ENCODE measurements at places on chromosomes 7 and 10.

- no peak for DNase-seq
Observed at GRCh38 chr10:77970869-77971803, 44.6 kb upstream of the DLG5 start.

- DNase-seq: no peak
Observed at GRCh38 chr10:112666094-112666493, 219.1 kb downstream of the VTI1A start.

GRCh38 chr7:153072806-153073205, 313.3 kb downstream of the ACTR3B start:
- no peak for DNase-seq

DNA sequence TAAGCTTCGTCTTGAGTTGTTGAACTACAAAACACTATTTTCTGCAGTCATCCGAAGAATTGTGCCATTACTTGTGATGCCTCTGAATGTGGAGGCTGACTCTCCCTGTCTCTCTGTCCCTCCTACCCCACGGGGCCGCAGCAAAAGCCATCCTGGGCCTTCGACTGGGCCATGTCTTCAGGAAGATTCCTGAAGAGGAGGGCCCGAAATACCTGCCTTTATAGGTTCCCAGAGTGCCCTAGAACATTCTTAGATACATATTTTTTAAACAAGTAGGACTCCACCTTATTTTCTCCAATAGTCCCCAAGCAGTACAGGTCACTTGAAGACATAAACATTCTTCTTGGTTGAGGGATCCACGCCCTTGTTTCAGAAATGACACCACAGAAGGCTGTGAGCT, 8.1 kb downstream of the IGFBP3 start:
- no peak for DNase-seq

- no peak for DNase-seq
Observed at GRCh38 chr10:72692994-72693781, 1.2 kb downstream of the MCU start.

GRCh38 chr10:12797471-12798262, 203.8 kb downstream of the CCDC3 start:
- DNase-seq: no peak

GRCh38 chr10:126090911-126091728, 194.8 kb downstream of the FANK1 start:
- DNase-seq: no peak

DNA sequence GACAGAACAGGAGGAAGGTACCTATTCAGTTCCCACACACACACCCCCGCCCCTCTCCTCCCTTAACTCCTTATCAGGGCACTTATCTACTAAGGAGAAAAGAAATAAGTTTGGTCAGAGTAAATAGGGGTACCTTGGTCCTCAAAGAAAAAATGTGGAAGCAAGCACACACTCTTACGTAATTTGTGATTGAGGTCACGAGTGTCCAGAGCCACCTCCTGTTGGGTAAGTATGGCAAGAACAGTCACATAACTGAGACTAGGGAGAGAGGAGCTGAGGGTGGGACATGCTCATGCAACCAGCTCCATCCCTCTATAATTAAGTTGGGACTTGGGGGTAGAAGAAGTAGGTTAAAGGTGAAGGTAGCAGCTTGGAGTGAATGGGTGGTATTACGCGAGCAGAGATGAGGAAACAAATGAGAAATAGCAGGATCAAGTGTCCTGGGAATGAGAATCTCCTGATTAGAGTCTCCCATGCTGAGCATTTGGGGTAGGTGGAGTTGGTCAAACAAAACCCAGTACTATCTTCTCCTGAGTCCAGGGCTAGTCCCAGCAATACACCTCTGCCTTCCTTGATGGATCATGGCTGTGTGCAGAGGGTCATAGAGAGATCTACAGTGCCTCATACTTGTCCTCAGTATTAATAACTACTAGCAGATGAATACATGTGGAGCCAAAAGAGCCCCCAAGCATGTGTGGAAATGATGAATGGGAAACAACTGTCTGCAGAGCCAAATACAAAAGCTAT, 77.1 kb downstream of the GSAP start:
- DNase-seq: no peak

GRCh38 chr10:113379091-113379490, 173.8 kb upstream of the HABP2 start:
- DNase-seq: no peak

GRCh38 chr10:78045856-78046255, 12.2 kb downstream of the RPS24 start:
- no peak for DNase-seq

GRCh38 chr10:110923856-110924493, 4.6 kb downstream of the SHOC2 start:
- DNase-seq: no peak

DNA sequence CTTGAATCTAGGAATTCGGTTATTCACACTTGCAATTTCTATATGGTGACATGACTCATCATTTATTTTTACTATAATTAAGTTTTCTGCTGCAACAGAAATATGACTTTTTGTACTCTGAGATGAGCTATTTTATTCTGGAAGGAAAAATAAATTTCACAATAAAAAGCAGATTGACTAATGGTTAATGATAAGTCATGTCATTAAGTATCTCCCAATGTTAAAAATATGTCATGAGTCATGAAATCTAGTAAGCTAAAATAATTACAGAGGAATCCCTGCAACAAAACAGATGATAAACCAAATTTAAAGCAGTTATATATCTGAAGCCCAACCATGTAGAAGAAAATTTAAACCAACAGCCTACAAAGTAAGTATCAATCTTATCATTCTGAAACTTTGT, 149.2 kb downstream of the CACNA2D1 start:
- no peak for DNase-seq

- DNase-seq: no peak
Observed at GRCh38 chr7:130918129-130919052, 184.4 kb upstream of the KLF14 start.

DNA sequence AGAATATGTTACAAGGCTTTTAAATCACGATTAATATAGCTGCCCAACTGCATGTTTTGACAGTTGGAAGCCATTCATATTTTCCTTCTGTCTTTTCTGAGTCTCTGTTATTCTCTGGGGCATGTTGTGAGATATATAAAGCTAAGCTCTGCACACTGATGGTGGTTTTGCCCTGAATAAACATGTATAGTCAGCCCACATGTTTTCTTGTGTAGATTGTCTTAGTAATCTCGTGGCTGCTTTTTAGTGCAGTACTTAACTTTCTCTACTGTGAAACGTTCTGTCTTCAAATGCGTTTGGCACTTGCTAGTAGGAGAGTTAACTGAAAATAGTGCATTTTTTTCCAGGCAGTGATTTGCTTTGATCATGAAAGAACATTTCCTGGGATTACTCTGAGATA, 268.5 kb downstream of the DNAJB9 start:
- DNase-seq: no peak

DNA sequence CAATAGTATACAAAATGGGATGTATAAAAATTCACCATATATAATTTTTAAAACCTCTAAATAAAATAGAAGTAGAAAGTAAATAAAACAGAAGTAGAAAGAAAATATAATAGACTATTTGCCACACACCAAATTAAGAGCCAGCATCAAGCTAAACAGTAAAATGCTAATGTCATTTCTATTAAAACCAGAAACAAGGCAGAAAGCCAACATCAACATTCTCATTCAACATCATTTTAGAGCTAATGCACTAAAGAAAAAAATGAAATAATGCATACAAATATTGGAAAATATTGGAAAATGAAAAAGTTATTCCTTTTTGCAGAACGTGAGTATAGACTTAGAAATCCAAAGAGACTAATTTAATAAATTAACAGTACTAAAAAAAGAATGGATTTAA, 23.4 kb upstream of the RELN start:
- DNase-seq: no peak

GRCh38 chr10:10320956-10321355, 696.7 kb upstream of the CELF2 start:
- DNase-seq: no peak

DNA sequence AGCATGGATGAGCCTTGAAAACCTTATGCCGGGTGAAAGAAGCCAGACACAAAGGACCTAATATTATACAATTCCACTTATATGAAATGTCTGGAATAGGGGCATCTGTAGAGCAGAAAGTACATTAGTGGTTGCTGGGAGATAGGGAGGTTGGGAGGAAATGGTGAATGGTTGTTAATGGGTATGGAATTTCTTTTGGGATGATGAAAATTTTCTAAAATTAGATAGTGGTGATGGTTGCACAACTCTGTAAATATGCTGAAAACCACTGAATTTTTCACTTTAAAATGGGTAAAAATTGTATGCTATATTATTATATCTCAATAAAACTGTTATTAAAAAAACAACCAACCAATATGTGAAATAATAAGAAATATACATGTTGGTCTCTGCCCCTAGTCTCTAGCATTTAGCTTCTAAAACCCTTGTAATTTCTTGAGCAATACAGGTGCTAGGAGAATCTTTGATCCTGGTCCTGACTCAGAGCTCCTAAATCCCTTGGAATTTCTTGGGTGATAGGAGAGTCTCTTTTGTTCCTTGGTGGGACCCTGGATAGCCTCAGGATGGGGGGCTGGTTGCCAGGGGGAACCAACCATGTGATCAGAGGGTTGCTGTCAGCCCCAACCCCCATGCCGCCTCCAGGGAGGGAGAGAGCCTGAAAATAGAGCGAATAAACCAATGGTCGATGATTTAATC, 64.0 kb downstream of the TACR2 start:
- no peak for DNase-seq

GRCh38 chr10:131812736-131813604, 87.8 kb upstream of the PPP2R2D start:
- DNase-seq: peak; percentile 56

- DNase-seq: no peak
Observed at GRCh38 chr10:112913661-112914287, 36.3 kb upstream of the TCF7L2 start.

DNA sequence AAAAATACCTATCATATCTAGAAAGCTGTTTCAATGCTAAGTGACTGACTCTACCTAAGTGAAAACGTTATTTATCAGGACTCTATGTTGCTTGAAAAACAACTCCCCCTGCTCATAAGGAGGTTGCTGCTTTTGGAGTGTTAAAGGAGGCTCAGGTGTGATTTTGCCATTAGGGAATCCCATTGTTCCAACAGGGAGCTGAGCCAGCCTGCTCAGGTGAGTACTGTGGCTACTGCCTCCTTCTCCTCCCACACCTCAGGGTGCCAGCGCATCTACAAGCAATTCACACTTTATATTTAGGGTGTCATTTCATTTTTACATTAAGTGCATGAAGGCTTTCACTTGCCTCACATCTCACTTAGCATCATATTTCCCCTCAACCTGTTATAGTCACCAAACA, 84.7 kb downstream of the SEM1 start:
- DNase-seq: no peak

DNA sequence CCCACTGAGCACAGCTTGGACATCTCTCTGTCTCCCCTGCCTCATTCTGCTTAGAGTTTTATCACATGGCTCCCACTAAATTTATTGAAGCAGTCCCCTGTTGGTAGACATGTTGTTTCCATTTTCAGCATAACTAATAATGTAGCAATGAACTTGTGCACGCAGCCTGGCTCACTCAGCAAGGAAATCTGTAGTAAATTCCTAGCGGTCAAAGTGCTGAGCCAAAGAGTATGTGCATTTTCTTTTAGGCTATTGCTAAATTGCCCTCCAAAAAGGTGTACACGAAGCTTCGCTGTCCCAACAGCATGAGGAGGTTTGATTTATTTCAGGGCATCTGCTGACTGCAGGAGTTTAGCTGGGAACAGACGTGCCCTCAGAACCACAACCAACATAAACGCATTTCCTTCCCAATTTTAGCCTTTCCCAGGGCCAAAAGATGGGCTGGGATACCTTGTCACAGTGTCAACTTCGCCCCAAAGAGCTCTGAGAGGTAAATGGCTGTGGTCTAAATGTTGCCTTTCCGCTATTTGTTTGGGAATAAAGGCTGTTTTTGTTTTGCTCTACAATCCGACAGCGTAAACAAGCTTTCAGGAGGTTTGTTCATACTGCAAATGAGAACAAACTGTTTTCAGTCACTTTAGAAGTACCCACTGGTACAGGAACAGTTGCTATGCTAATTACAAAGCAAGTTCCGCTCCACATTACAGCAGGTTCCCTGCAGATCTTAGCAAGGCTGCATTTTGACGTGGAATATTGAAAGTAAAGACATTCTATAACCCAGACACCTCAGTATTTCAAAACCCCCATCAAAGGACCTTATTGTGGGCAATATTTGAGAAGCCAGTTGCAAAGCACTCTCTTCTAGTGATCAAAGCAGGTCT, 16.8 kb downstream of the VSIR start:
- DNase-seq: no peak

DNA sequence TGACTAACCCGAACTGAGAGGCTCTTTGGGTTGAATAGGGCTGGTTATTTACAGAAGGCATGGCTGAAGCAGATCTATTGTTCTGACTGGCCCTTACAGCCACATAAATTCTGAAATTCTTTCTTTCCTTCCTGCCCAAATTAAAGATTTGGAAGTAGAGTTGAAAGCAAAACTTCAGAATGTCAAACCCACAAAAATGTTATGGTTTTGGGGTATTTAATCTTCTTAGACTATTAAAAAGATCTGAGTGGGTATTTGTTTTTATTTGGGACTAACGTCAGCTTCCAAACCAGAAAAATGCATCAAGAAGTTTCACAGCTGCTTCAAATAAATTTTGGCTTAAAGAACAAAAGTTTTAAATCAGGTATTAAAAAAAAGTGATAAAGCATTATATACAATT, 124.5 kb downstream of the AHR start:
- no peak for DNase-seq

DNA sequence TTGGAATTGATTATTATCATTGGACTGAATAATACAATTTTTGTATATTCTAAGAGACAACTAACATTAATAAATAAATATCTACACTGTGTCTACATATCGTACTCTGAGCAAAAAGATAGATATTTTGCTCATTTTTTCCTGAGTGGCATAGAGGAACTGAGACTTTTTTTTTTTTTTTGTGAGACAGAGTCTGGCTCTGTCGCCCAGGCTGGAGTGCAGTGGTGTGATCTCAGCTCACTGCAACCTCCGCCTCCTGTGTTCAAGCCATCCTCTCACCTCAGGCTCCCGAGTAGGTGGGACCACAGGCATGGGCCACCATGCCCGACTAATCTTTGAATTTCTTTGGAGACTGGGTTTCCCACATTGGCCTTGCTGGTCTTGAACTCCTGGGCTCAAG, 14.0 kb downstream of the KMT2E start:
- no peak for DNase-seq

- DNase-seq: no peak
Observed at GRCh38 chr10:101783736-101784118, 481 bp upstream of the NPM3 start.

DNA sequence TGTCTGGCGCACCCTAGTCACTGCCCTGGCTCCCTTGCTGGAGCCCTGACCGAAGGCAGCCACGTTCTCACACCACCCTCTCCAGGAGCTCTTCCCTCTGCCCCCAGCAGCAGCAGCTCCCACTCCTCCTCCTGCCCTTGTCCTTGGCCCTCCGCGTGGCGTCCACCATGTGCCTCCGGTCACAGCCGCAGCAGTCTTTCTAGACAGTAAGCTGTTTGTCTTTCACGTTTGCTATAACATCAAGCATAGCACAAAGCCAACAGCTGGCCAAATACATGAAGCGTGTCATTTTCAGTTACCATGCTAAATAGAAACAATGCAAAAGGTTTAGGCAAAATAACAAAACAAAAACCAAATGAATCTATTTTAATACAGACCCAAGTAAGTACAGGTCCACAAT, 3.3 kb downstream of the PITRM1 start:
- no peak for DNase-seq

GRCh38 chr7:84058311-84059076, 136.1 kb downstream of the SEMA3A start:
- DNase-seq: no peak

GRCh38 chr10:55630491-55631056, 730.5 kb downstream of the ZWINT start:
- DNase-seq: peak; percentile 67

- no peak for DNase-seq
Observed at GRCh38 chr7:128211626-128212025, 29.5 kb upstream of the LEP start.

GRCh38 chr7:153389261-153389660, 629.7 kb downstream of the ACTR3B start:
- DNase-seq: no peak
